ENCODE measurements at places on chromosomes 6 and 20. TPM values are rescaled to one million over a fixed set of nuclear protein-coding genes. Genes with fewer than 3 reads are reported as not detected.

The ANKRD66 gene
- not detected for total RNA-seq

The GNAS-AS1 gene
- total RNA-seq, result 1.5 TPM

DNA sequence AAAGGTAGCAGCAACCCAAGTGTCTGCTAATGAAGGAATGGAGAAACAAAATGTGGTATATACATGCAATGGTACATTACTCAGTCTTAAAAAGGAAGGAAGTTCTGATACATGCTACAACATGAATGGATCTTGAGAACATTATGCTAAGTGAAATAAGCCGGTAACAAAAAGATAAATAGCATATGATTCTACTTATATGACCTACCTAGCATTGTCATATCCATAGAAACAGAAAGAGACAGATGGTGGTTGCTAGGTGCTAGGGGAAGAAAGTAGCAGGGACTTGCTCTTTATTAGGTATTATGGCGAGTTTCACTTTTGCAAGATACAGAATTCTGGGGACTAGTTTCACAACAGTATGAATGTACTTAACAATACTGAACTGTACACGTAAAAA lies 46.6 kb downstream of the UBR2 start:
- DNase-seq, result no peak

- no peak for DNase-seq
These were observed 17.2 kb upstream of the DST start for GRCh38 chr6:56659721-56660380.

GRCh38 chr20:53154540-53154939 lies 182.4 kb downstream of the TSHZ2 start:
- no peak for DNase-seq

The CHD6 gene
- total RNA-seq, result 8.5 TPM

DNA sequence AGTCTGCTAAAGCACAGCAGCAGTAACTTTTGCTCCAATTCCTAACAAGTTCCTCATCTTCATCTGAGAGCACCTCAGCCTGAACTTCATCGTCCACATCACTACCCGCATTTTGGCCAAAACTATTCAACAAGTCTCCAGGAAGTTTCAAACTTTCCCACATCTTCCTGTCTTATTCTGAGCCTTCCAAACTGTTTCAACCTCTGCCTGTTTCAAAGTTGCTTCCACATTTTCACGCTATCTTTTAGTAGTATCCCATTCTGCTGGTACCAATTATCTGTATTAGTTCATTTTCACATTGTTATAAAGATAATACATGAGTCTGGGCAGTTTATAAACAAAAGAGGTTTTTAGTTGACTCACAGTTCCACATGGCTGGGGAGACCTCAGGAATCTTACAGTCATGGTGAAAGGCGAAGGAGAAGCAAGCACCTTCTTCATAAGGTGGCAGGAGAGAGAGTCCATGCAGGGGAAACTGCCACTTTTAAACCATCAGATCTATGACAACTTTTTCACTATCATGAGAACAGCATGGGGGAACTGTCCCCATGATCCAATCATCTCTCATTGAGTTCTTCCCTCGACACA lies 99.4 kb upstream of the GRIK2 start:
- DNase-seq, result no peak

GRCh38 chr6:15137086-15137485 lies 108.8 kb upstream of the JARID2 start:
- DNase-seq, result no peak

DNA sequence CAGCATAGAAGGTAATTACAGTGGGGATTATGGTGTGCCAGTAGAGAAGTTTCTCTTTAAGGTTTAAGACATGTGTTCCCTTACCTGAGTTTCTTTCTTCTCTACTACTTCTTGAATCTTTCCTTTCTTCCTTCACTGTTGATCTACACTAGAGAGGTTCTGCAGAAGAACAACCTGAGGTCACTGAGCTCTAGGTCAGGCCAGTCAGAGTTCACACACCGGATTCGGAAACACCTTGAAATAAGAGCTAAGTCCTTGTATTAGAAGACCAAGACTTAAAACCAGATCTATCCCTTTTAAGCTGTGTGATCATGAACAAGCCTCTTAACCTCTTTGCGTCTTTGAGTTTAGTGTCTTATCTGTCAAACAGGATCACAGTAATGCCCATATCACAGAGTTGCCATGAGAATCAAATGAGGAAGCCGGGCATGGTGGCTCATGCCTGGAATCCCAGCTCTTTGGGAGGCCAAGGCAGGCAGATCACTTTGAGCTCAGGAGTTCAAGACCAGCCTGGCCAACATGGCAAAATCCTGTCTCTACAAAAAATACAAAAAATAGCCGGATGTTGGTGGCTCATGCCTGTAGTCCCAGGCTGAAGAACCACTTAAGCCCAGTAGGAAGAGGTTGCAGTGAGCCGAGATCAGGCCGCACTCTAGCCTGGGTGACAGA lies 22.0 kb upstream of the TGM3 start:
- no peak for DNase-seq

The GTPBP2 gene
- total RNA-seq, result 51.4 TPM

DNA sequence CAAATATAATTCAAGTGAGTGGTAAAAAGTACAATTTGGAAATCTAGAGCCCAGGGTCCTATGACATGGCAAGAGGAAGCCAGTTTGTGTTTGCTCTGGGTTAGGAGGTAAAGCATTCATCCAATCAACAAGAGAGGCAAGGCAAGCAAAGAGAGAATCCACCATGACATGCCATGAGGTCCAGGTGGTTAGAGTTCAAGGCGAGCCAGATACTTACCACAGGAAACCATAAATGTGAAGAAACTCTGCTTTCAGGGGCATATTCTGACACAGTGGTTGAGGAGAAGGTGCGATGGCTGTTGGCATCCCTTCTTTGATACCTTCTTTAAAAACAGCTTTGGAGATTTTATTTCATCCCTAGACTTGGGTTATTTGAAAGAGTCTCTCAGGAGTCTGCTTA lies 193.8 kb upstream of the MAN1A1 start:
- no peak for DNase-seq

DNA sequence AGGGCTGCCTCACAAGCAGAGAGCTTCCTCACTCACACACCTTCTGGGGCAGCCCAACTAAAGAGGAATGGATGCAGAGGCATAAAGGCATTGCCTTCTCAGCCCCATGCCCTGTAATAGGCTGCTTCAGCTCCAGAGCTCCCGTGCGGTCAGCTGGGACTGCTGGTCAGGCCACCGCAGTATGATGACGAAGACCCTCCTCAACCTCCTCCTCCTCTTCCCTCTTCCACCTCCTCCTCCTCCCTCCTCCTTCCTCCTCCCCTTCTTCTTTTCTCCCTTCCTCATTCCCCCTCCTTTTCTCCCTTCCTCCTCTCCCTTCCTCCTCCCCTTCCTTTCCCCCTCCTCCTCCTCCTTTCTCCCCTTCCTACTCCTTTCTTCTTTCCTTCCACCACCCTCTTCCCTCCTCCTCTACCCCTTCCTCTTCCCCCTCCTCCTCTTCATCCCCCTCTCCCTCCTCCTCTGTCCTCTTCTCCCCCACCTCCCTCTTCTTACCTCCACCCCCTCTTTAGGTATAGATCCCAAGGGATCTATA lies 465.3 kb upstream of the CDH4 start:
- DNase-seq, result no peak

DNA sequence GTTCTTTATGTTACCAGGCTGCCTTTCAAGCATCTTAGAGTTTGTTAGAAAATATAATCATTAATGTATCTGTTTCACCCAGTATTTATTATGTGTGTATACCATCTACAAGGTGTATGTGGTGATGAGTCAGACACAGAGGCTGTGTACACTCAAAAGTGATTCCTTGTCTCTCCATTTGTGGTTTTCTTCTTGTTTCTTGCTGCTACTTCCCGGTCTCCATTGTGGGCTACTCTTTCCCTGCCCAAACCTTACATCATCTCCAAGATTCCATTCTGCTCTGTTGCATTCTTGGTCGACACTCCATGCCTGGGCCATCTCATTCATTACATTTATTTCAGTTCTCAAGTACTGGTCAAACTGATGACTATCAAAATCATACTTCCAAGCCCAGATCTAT lies 182.2 kb upstream of the STXBP5 start:
- peak; percentile 6 for DNase-seq

The SLC22A7 gene
- not detected for total RNA-seq
